Umbilical cord (tissue), 2 donors: ENCODE measurements at places on chromosomes 3 and 15. TPM values are rescaled to one million over a fixed set of nuclear protein-coding genes. Genes with fewer than 3 reads are reported as not detected.

DNA sequence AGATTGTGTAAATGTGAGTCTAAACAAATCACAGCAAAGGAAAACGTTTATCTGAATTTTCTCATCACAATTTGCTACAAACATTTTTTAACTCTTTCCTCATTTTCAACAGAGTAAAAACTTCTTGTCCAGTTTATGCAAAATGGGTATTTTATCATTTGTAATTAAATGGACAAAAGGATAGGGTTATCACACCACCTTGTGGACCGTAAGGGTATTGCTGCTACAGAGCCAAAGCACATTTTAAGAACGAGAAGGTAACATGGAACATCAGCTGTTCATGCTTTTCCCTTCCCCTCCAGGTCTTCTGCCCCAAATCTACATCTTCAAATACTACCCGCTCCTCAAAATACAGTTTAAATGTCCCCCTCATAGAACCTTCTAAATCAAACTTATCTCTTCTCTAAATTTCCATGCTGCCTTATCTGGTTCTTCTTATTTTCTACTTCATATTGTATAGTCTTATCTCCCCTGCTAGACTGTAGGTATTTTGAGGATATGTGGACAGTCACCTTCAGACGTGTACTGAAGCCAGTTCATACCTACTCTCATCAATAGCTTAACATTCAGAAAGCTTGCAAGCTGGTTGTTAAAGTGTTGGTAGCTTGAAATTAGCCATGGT lies 12.8 kb upstream of the SETMAR start:
- peak; percentile 26 for DNase-seq

The GRK7 gene
- total RNA-seq, result 4.8 TPM

DNA sequence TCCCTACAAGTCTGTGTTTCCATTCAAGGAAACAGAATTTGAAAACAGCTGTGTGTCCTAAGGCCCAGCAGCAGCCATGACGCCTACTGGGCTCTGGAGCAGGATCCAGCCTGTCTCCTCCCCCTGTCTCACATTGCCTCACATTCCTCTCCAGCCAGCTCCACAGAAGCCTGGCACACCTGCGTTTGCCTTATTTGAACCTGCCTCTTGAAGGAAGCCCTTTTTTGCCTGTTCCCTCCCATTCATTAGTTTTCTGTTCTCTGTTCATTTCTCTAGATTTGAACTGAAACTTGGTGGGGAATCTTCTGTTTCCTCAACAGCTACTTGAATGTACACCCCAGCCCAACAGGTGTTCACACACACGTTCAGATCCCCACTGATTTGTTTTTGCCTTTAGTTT lies 890.5 kb downstream of the TUSC7 start:
- no peak for DNase-seq

- DNase-seq, result no peak
These were observed 11.3 kb downstream of the WDR48 start for GRCh38 chr3:39063143-39063542.

GRCh38 chr3:38122712-38123290 lies 14.1 kb downstream of the ACAA1 start:
- no peak for DNase-seq

The SCAANT1 gene
- total RNA-seq, result not detected

The LRRIQ4 gene
- total RNA-seq, result not detected

DNA sequence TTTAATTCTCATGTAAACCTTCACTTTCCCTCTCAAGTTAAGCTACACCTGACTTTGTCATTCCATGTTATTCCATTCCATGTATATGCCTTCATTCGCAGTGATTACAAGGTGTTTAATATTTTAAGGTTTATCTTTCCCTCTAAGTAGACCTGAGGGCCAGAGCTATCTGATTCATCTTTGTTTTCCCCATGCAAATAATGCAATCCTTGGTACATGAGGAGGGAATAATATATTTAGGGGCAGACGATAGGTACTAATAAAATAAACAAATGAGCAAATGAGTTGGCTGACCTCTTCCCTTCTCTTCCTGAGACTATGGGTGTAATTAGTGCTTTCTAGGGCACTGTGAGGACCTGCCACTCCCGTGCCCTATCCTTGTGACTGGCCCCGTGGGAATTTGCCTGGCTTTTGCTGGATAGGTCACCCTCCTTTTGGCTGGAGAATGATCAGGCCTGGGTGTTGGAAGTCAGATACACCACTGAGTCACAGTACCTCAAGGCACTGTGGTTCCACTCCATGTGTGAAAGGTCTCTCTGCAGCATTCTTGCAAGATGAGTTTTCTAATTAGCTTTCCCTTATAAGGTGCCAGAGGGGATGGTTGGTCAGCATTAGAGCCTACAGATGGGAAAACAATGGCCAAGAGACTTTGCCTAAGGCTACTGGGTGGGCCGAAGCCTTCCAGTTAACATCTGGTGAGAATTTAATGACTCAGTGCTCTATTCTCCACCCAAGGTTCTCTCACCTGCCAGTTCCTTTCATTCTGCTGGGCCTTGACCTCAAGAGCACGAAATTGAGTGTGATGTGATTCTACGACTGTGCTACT lies 183.2 kb downstream of the P3H2 start:
- DNase-seq, result no peak

DNA sequence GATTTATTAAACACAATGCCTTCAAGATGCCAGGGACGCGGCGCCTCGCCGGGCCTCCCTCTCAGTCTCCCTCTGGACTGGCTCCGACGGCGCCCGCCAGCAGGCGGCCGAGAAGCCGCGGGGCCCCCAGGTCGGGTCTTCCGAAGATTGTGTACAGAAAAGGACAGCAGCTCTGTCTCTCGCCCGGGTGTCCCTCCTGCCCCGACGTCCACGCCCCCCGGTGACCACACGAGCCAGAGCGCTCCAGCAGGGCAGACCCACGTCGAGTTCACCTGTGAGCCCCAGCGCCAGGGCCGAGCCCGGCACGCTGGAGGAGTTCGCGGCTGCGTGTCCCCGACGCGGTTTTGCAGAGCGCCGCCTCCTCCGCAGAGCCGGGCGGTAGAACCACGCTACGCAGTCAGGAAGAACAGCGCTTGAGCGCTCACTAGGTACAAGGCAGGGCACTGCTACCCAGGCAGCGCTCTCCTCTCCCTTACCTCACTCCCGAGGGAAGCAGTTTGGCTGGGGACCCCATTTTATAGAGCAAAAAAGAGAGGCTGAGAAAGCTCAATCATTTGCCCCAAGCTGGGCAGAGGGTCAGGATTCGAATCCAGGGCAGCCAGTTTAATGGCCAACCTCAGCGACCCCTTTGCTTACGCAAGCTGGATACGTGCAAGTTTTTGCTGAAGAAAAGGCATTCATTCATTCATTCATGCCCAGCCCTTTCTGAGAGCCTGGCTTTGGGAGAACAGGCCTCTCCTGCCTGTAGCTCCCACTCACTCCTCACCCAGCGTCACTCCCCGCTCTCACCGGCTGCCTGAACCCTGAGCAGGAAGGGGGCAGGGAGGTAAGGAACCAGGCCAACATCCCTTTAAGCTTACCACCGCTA lies 3.0 kb upstream of the TLE3 start:
- peak; percentile 74 for DNase-seq

GRCh38 chr15:90035840-90036230 lies 34.7 kb downstream of the ZNF710 start:
- no peak for DNase-seq

DNA sequence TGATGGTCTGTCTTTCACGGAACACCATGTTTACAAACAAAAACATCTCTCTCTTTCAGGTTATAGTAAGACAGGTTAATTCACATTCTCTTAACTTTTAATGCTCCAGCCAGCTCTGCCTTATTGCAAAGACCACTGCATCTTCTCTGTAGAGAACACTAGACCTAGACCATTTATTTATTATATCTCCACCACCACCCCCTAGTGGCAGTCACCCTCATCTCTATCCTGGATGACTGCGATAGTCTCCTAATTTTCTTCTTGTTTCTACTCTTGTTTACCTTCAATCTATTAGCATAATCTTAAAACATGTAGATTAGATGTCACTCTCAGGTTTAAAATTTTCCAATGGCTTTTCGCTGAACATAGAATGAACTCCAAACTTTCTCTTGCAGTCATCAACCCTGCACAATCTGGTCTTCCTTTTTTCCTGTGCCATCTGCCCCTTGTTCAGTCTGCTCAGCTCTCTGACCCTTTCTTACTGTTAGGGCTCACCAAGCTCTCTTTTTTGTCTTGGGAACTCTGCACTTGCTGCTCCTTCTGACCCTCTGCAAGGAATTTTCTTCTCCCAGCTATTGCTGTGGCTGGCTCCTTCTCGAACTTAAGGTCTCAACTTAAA lies 155.6 kb downstream of the SQOR start:
- no peak for DNase-seq

The LPP gene
- 717 TPM for total RNA-seq

- DNase-seq, result no peak
These were observed 64.4 kb upstream of the IGF1R start for GRCh38 chr15:98583771-98584430.

DNA sequence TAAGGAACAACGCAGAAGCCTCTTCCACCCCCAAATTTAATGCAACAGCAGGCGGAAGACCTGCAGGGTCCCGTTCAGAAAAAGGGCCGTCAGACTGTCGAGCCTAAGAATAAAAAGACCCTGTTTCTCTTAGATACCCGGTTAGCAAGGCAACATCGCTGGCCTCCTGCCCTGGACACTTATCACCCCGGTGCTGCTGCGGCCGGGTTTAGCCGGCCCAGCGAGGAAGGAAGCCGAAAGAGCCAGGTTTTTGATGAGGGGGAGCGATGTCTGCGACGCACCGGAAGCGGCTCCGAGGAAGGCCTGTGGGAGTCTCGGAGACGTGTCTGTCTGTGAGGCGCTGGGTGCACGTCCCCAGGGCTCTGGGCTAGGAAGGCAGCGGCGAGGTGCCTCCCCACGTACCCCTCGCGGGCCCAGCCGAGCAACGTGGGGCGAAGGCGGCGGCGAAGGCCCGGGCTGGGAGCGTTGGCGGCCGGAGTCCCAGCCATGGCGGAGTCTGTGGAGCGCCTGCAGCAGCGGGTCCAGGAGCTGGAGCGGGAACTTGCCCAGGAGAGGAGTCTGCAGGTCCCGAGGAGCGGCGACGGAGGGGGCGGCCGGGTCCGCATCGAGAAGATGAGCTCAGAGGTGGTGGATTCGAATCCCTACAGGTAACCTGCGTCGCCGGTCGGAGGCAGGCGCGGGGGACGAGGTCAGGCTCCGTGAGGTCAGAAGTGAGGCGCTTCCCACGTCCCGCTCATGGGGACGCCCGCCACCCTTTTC lies at the start of gene UBA5:
Gene UBA5 (plus strand): TSS at position 278 of the 759 bp plus-strand sequence. CDS start 209 bp downstream, at position 487.
- peak; percentile 78 for DNase-seq

- no peak for DNase-seq
These were observed 108.9 kb upstream of the KLF13 start for GRCh38 chr15:31217566-31218270.

The CHST2 gene
- total RNA-seq, result 17.3 TPM

- DNase-seq, result no peak
These were observed 36.7 kb upstream of the BDH1 start for GRCh38 chr3:197592361-197593045.

The GCNT3 gene
- total RNA-seq, result 25.0 TPM
